Activated T-helper 2 cell treated with anti-CD3 and anti-CD28 coated beads, Interferon-gamma antibody, Interleukin-2, Interleukin-4, amounts not matched to agents 10 μg/mL and 5 μg/mL and 100 μg/mL, durations not matched to agents 14 hours and 24 hours and 36 hours (primary cell): ENCODE measurements at places on chromosomes 12 and 14. TPM values are rescaled to one million over a fixed set of nuclear protein-coding genes. Genes with fewer than 3 reads are reported as not detected.

GPR84 gene
- 1.8 and 2.3 TPM in 2 replicates for total RNA-seq

RAD51AP1 gene
- 31.0 and 34.1 TPM in 2 replicates for total RNA-seq

AQP2 gene
- not detected in 2 replicates for total RNA-seq

AMN gene
- total RNA-seq: 0.44 and 0.55 TPM in 2 replicates

RPGRIP1 gene
- total RNA-seq: not detected in 2 replicates

ARHGEF25 gene
- total RNA-seq: 1.9 and 2.3 TPM in 2 replicates

SLC2A3 gene
- 456 and 474 TPM in 2 replicates for total RNA-seq

USP30 gene
- total RNA-seq: 6.8 and 7.3 TPM in 2 replicates

RNASE7 gene
- not detected in 2 replicates for total RNA-seq

WNT5B gene
- 0.76 and 0.82 TPM in 2 replicates for total RNA-seq

A2M gene
- not detected in 2 replicates for total RNA-seq

FSCB gene
- not detected in 2 replicates for total RNA-seq

ZNF891 gene
- total RNA-seq: 2.0 and 2.3 TPM in 2 replicates

TRAFD1 gene
- 34.7 and 37.5 TPM in 2 replicates for total RNA-seq

TSHR gene
- not detected in 2 replicates for total RNA-seq

DNA sequence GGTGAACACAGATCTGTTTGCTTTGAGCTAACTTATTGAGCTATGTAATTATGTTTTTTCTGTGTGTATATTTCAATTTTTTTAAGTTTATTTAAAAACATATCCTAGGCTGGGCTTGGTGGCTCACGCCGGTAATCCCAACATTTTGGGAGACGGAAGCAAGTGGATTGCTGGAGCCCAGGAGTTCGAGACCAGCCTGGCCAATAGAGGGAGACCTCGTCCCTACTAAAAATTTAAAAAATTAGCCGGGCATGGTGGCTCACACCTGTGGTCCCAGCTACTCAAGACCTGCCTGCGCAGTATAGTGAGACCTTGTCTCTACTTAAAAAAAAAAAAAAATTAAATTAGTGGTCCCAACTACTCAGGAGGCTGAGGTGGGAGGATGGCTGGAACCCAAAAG is 16.2 kb upstream of the RNASE1 start:
- DNase-seq: no peak

- DNase-seq: no peak
Measured at GRCh38 chr12:108612788-108613282, 15.0 kb upstream of the TMEM119 start.

- no peak for DNase-seq
Measured at GRCh38 chr14:41349289-41349910, 257.3 kb upstream of the LRFN5 start.

- DNase-seq: no peak
Measured at GRCh38 chr12:132384916-132385774, 55.8 kb upstream of the GALNT9 start.

DNA sequence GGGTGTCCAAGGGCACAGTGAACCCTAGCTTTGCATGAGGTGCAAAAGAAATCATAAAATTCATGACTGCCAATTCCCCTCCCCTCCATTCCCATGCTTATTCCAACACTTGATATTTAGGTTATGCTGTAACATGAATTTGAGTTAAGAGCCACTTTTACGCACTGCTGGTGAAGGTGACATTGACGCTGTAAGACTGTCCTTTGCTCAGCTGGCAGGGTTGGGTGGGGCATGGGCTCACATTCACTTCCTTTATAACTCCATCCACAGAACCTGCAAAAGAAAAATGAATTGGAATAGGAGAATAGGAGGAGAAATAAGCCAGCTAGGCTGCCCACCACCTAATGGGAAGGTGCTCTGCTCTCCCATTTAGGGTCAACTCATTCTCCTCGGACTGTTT is 6.9 kb downstream of the NPC2 start:
- no peak for DNase-seq

DNA sequence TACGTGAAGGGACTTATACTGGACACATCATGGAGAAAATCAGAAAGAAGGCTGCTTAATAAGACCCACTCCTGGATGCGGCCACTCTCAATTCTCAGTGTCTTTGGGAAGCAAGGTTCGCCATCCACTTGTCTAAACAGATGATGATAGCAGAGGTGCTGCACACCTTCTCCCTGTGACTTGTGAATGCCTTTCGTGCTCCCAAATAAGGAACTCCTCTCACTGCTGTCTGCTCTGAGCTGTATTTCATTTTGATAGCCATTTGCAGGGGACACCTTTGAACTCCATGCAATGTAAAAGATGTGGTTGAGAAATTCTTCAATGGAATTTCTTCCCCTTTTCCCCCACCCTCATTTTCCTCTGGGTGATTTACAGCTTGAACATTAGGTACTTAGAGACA is 11.6 kb downstream of the RMST start:
- DNase-seq: no peak

- DNase-seq: no peak
Measured at GRCh38 chr12:121916719-121917118, 1.7 kb upstream of the CFAP251 start.

DNA sequence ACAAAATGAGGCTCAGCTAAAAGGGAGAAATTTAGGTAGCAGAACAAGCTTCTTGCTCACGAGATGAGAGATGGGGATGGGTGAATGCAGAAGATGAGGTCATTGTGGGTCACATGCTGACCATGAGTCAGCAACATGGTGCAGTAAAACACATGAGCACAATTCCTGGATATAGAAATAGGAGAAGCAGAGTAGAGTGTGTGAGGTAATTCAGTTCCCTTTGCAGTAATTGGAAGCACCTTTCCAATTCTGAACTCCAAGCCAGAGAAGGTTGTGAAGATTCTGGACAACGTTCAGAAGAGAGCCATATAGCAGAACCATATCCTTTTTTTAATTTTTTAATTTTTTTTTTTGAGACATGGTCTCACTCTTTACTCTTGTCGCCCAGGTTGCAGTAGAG is 62.0 kb upstream of the LMNTD1 start:
- no peak for DNase-seq

GRCh38 chr12:11026118-11026517 is 3.7 kb upstream of the TAS2R19 start:
- no peak for DNase-seq

DNA sequence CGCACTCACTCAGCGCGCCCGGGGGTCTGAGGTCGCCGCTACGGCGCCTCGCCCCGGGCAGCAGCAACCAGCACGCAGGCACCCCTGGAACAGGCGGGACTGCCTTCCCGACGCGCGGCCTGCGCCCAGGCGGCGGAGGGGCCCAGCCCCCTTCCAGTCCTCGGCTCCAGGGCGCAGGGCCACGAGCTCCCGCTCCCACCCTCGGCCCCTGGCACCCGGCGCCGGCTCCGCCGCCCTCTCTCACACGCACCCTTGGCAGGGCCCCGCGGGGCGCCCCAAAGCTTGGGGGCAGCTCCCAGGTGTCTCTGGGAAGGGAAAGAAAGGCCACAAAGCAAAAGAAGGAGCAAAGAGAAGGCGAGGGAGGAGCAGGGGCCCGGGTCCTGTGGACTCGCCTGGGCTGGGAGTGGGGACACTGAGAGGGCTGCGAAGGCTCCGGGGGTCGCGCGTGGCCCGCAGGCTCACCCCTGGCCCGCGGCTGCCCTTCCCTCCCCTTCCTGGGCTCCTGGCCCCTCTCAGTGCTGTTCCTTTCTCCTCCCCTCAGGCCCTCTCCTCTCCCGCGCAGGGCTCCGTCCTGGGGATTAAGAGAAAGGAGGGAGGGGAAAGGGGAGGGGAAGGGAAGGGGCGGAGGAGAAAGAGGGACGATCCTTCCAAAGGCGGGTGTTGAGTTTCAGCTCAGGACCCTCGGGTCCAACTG is 907 bp upstream of the EFS start:
- no peak for DNase-seq

GRCh38 chr12:91161009-91161408 is 21.6 kb downstream of the DCN start:
- DNase-seq: no peak

DNA sequence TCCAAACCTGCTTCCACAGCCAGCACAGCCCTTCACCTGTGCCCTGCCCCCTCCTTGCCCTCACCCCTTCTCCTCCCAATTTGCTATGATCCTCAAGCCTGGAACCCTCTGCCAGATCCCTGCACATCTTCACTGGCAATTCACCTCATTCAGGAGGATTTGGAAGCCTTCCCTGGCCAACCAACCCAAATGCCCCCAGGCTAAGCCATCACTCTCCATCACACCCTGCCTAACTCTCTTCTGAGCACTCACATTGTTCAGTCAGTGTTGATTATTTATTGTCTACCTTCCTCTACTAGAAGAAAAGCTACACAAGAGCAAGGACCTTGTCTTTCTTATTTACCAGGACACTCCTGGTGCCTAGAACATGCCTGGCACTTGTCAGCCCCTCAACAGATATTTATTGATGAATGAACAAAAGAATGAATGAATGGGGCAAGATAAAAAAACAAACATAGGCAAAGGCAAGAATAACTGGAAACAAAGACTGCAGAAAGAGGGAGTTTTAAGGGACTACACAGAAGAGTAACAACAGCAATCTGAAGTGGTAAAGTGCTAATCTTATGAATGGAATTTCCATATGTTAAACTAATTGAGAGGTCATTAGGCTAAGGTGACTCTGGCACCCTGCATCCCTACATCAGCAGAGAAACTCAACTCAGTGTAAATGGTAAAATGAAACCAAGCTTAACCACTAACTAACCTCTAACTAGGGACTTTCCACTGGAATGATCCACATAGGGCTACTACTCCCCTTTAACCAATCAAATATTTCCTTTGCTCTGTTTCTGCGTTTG is 33.4 kb downstream of the TMTC1 start:
- DNase-seq: no peak

- no peak for DNase-seq
Measured at GRCh38 chr14:78131201-78131600, 39.0 kb upstream of the NRXN3 start.

- no peak for DNase-seq
Measured at GRCh38 chr14:63788011-63788933, 60.4 kb upstream of the SGPP1 start.

GRCh38 chr14:51575349-51576116 is 76.2 kb upstream of the FRMD6 start:
- no peak for DNase-seq

GRCh38 chr12:95731519-95731958 is 59.0 kb downstream of the NTN4 start:
- no peak for DNase-seq

GRCh38 chr12:29333178-29333577 is 47.8 kb downstream of the ERGIC2 start:
- DNase-seq: no peak

DNA sequence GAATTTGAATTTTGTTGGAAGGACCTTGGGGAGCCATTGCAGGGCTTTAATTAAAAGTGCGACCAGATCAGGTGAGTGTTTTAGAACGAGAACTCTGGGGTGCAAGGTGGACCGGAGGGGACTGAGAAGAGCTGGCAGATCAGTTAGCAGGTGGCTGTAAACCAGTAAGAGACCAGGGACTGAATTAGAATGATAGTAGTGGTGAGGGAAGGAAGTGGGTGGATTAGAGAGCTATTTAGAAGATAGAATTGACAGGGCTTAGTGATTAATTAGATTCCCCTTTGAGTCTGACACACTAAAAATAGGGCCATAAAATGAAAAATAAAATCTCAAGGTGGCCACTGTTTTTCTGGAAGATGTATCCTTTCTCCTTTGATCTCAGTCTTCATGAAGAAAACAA is 44.8 kb downstream of the PLXNC1 start:
- no peak for DNase-seq

- no peak for DNase-seq
Measured at GRCh38 chr12:88035907-88036289, 6.7 kb upstream of the C12orf50 start.

- DNase-seq: no peak
Measured at GRCh38 chr12:3456809-3457208, 34.2 kb upstream of the PRMT8 start.

- no peak for DNase-seq
Measured at GRCh38 chr12:6608592-6609281, 1.6 kb upstream of the CHD4 start.

- peak; percentile 47 for DNase-seq
Measured at GRCh38 chr12:12008931-12009611, 61.7 kb upstream of the BCL2L14 start.
